Stimulated activated CD4-positive, alpha-beta T cell treated with anti-CD3 and anti-CD28 coated beads, Interleukin-15, amount 100 ng/mL, for 1 hour (primary cell): ENCODE measurements at places on chromosomes 2 and 18.

DNA sequence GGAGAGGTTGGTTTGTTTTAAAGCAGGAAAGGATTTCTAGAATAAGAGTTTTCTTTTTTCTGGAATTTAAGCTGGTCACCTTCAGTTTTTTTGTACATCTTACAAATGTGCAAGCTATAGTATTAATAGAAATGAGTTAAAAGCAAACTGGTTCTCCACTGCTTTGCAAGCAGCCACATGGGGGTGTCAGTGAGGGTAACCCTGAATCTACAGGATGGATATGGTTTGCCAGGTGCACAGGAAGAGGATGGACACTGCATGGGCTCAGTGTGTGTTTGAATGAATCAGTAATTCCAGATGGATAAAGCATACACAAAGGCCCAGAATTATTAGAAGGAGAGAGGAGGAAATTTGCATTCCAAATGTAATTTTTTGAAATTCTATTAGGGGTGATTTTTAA lies 89.0 kb downstream of the MAPRE2 start:
- DNase-seq = no peak

DNA sequence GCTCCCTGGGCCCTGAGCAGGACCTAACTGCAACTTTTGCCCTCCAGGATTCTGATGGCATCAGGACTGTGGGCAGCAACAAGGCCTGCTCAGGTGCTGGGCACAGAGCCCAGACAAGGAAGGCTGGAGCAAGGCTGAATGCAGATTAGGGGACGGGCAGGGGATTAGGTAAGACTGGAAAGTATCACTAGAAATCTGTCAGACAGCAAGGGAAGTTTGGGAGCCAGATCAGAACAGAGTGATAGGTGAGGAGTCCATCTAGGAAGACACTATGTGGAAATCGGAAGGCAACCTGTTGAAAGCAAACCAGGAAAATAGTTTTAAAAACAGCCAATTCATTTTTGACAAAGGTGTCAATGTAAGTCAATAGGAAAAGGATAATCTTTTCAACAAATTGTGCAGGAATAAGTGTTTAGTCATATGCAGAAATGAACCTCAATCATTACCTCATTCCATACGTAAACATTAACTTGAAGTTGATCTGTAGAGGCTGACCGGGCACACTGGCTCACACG lies 56.4 kb upstream of the STPG4 start:
- no peak for DNase-seq

GRCh38 chr2:43450617-43451016 lies 145.2 kb downstream of the THADA start:
- no peak for DNase-seq

- DNase-seq = no peak
Measured at GRCh38 chr2:223711596-223712326, 109.6 kb upstream of the SCG2 start.

DNA sequence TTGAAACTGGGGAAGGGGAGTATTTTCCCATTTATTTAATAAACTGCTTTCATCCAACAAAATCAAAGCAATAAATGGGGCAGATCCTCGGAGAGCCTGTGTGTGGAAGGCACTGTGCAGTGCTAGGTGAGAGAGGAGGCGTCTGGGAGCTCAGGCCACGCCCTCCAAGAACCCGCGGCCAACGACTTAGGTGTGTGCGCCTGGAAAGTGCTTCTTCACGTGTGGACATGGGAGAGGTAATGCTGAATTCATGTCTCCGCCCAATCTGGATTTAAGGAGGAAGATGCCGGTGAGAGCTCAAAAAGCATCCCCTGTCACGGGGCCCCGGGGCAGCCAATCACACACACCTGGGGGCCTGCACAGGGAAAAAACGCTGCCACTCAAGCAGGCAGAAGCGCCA lies 77.4 kb downstream of the HDAC4 start:
- no peak for DNase-seq

GRCh38 chr2:44950646-44951045 lies 9.1 kb downstream of the SIX3 start:
- DNase-seq = no peak

DNA sequence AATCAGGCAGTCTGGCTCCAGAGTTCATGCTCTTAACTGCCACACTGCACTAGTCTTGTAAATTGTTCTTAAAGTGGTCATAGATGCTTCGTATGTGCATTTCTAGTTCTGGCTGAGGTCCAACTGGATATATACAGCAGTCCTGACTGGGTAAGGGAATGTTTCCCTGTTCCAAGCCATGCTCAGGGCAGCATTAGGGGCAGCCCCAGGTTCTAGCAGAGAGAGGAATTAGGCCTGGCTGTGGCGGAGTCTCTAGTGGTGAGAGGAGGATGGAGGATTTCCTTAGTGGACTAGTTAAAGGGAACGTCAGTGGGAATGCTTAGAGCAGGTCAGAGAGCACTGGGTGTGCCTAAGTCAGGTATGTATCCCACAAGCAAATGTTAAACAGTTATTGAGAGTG lies 28.0 kb downstream of the UBE2E3 start:
- no peak for DNase-seq

DNA sequence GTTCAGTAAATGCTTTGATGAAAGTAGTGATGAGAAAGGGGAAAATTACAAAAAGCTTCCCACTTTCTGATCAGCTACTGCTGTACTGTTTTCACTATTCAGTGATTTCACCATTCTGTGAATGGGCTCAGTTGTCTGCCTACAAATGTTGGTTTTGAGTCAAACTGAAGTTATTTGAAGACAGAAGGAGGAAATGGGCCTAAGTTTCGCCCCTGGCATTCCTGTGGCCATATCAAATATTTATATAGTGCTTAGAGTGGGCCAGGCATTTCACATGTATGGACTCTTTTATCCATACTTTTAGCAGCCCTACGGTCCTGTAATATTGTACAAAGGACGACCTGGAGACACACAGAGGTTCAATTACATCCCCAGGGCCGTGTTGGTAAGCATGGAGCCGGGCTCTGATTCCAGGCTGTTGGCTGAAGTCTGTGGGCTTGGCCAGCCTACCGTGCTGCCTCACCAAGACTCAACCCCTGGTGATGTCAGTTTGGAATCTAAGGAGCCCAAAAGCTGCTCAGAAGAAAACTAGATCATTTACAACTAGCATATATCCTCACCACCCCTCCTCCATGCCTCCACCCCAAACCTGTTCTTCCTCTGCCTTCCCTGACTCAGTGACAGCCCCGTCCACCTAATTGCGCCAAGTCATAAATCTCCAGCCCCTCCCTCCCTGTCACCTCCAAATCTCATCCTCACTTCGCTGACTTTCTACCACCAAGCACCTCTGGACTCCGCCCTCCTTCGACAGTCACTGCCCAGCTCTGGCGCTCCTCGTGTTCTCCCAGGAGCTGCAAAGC lies 10.1 kb upstream of the GRHL1 start:
- no peak for DNase-seq

DNA sequence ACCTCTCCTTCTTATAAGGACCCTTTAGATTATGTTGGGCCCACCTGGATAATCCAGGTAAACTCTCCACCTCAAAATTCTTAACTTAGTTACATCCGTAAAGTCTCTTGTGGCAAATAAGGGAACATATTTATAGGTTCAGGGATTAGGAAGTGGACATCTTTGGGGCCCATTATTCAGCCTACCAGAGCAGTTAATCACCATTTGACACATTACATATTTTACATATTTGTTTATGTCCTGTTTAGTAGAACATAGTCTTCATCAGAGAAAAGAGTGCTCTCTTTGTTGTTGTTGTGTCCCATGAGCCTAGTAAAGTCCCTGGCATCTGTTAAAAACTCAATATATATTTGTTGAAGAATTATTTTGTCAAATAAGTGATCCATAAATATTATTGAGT lies 134.0 kb upstream of the SPATS2L start:
- no peak for DNase-seq

GRCh38 chr18:37535968-37536367 lies 29.6 kb downstream of the CELF4 start:
- no peak for DNase-seq

GRCh38 chr2:74444498-74445318 lies 3.0 kb upstream of the RTKN start:
- DNase-seq = no peak

DNA sequence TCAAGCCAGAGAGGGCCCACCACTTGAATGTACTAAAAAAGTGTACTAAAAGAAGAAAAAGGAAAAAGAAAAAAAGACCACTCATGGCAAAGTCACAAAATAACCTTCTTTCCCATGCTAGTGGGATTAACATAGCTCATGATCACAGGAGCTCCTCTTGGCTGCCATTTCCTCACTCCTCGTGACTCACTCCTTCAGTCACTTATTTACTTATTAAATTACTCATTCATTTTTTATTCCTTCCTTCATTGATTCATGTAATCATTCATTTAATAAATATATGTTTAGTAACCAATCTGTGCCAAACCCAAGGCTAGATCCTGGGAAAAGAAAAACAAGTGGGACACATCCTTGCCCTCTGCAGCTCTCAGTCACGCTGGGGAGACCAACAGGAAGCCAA lies 300.5 kb downstream of the INSIG2 start:
- no peak for DNase-seq

DNA sequence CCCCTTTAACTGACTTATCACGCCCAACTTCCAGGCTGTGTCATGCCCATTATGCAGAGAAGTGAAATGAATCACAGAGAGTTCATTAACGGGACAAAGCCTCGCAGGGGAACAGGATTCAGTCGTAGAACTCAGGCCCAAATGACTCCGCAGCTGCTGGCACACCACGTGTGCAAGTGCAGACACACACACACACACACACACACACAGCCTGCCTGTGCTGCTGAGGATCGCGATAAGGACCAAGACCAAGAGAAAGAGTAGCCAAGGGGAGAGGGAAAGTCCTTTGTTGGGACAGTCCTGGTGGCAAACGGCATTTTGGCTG lies 90.0 kb upstream of the TAF1B start:
- DNase-seq = peak; percentile 28

GRCh38 chr2:150204451-150204850 lies 283.0 kb downstream of the RND3 start:
- DNase-seq = no peak

GRCh38 chr2:12163866-12164265 lies 417.4 kb downstream of the LPIN1 start:
- DNase-seq = no peak

GRCh38 chr18:22981274-22982133 lies 48.4 kb downstream of the RBBP8 start:
- no peak for DNase-seq

GRCh38 chr18:67386032-67386431 lies 130.5 kb downstream of the DSEL start:
- no peak for DNase-seq

- DNase-seq = no peak
Measured at GRCh38 chr2:63347361-63347760, 240.9 kb downstream of the WDPCP start.

DNA sequence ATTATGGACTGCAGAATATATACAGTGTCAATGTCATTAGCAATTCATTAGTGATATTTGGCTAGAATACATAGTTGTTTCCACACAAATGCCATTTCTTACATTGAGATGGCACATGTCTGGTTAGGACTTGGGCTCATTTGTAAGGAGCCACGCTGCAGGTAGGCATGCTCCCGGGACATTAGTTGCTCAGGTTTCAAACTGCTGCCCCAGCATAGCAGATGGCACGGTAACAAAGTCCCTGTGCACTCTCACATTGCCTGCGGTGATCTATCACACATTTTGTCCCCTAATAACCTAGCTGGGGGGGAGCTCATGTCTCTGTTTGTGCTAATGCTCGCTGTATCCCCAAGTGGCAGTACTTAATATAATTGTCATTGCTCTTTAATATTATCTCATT lies 185.1 kb downstream of the NEDD4L start:
- no peak for DNase-seq

DNA sequence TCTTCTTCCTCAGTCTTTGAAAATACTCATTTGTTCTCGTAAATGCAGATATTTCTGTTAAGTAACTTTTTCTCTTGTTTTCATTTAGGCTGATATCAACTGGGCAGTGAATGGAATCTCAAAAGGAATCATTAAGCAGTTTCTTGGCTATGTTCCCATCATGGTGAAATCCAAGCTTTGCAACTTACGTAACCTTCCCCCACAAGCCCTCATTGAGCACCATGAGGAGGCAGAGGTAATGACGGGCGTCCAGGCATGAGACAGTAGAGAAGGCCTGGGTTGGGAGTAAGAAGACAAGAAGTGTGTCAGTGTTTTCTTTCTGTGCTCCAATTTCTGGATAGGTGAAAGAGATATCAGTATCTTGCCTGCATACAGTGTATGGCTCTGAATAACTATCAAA lies 5.1 kb downstream of the POLR1B start:
- DNase-seq = no peak

DNA sequence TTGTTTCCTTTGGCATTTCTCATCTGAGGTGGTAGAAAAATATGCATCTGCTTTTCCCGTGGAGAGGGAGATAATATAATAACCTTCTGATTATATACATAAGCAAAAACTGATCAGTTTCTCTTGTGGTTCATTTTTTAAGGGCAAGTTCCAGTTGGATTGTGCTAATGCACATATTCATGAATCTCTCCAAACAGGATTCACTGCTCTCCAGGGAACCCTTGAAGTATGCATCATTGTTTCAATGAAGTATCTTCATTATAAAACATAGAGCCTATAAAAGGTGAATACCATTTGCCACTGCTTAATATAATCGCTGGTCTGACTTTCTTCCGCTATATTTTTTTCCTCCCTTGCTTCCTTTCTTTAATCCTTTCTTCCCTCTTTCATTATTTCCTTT lies 384.7 kb downstream of the FIGN start:
- DNase-seq = no peak

DNA sequence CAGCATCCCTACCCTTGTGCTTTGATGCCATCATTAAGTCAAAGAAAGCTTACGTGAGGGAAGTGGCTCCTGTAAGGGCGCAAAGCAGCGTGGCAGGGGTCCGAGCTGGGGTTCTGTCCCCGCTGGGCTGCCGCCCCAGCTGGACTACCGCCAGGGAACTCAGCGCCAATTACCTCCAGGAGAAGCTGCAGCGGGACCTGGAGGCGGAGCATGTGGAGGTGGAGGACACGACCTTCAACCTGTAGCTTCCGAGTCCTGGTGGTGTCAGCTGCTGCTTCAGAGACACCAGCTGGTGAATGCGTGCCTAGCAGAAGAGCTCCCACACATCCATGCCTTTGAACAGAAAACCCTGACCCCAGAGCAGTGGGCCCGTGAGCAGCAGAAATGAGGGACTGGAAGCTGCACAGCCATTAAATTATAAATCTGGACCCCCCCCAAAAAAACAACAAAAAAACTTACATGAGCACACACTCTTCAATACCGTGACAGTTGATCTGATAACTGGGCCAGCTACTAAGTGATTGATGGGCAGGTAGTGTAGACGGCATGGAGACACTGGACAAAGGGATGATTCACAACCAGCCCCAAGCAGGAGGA lies 20.1 kb upstream of the YES1 start:
- DNase-seq = no peak

GRCh38 chr2:60557486-60557864 lies 4.0 kb upstream of the BCL11A start:
- DNase-seq = no peak
